ENCODE measurements at places on chromosomes 1 and 21. TPM values are rescaled to one million over a fixed set of nuclear protein-coding genes. Genes with fewer than 3 reads are reported as not detected.

- DNase-seq = no peak
Measured at GRCh38 chr1:15013767-15014166, 139.8 kb upstream of the TMEM51 start.

GRCh38 chr1:179828554-179829110 lies 49.0 kb downstream of the TOR1AIP2 start:
- DNase-seq = no peak

GRCh38 chr1:12078938-12079861 lies 16.1 kb downstream of the TNFRSF8 start:
- DNase-seq = no peak

DNA sequence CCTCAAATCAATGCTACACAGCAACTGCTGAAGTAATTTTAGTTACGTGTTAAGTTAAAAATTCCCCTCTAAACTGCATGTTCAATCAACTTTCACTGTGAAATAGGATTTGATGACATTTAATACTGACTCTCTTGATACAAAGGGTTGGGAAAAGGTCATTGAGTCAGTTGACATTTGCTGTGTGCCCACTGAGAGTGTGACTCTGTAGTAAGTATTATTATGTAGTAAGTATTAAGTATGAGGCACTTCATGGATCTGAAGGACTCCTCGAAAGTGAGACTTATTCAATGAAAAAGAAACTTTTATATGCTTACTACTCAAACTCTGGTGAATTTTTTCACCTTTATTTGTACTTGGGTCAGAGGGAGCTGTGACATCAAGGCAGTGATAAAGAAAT lies 83.1 kb upstream of the S1PR1 start:
- no peak for DNase-seq

GRCh38 chr1:115301438-115302020 lies 36.5 kb downstream of the NGF start:
- DNase-seq = no peak

- no peak for DNase-seq
Measured at GRCh38 chr1:154129391-154129970, 25.4 kb downstream of the NUP210L start.

- no peak for DNase-seq
Measured at GRCh38 chr21:25507522-25507921, 99.8 kb downstream of the MRPL39 start.

DNA sequence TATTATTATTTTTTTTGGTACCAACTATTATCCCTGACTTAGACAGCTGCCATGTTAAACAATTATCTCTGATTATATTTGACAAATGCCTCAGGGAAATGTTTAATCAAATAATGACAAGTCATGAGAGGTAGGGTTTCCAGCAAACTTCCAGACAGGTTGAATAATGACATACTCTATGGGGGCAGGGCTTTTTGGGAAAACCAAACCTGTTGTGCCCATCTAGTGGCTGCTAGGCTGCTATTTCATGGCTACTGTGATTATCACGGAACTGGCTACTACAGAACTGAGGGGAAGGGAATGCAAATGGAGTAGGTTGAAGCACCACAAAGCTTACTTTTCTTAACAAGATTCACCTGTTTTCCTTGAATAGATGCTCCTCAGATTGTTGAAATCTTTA lies 77.6 kb downstream of the DUSP10 start:
- DNase-seq = no peak

DNA sequence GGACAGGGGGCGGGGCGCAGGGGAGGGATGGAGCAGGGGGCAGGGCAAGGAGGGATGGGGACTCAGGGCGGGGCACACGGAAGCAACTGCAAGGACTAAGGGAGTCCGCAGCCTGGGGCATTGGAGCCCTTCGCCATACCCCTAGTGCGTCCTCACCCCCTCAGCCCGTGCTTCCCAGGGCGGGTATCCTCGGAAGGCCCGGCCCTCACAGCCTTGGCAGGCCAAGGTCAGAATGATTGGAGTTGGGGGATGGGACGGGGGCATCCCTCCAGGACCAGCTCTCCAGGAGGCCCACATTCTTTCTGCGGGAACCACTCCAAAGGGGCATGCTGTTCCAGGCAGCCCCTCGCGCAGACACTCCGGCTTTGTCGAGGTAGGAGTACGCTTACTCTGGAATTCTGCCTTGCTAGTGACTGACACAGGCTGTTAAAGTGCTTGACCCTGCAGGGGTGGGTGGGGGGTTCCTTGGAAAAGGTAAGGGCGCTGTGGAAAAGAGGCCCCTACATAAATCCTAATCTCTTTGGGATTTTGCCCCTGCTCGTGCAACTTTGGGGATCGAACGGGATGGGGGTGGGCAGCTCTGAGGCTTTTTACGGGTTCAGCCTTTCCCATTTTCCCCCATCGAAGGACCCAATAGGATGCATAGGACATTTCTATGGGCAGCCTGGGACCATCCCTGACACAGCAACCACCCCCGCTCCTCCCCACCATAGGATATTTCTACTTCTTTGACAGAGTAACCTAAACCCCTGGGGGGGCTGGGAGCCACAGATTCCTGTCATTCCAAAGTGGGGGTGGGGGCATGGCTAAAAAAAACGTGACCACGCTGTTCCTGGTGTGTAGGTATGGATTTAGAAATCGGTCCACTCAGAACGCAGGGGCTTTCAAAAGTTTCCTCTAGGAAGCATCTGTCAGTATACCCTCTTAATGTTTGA lies 738 bp upstream of the TRIM11 start:
- DNase-seq = peak; percentile 29

GRCh38 chr1:2372551-2373490 lies 18.5 kb downstream of the MORN1 start:
- DNase-seq = no peak

Gene ARV1
- polyA plus RNA-seq = 25.1 TPM

Data from renal cortex interstitium (tissue), 15 donors.